ENCODE measurements at places on chromosomes 4 and X.

GRCh38 chrX:71627588-71628404, 9.5 kb upstream of the CXCR3 start:
- DNase-seq: no peak

GRCh38 chrX:54415534-54416350, 24.5 kb upstream of the TSR2 start:
- DNase-seq: no peak

DNA sequence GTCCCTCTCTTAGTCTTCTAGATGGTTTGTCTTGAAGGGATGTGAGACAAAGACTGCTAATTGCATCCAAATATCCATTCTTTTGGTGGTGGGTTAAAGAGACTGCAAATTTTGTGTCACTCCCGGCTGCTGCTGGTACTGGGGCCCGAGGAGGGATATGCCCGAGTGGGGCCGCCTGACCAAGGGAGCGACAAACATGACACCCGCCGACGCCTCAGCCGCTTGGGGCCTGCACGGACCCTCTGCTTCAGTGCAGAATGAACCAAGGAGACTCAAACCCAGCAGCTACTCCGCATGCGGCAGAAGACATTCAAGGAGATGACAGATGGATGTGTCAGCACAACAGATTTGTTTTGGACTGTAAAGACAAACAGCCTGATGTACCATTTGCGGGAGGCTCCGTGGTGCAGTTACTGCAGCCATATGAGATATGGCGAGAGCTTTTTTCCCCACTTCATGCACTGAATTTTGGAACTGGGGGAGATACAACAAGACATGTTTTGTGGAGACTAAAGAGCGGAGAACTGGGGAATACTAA, 13.6 kb upstream of the ARX start:
- DNase-seq: no peak

GRCh38 chr4:145936142-145936996, 2.3 kb downstream of the ZNF827 start:
- no peak for DNase-seq

DNA sequence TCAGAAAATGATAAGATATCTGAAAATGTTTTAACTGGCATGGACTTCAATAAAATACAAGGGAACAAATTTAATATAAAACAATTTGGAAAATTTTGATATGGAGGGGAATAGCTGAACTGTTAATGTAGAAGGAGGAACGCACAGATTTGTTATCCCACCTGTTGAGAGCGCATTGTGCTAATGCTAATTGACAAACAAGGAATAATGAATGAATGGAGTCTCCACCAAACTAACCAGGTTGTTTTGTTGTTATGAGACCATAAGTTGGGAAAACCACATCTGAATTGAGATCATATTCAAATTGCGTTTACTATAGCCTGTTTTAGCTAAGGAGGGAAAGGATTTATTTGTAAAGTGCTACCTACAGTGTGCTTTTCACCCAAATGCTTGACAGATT, 195.6 kb downstream of the ADGRL3 start:
- DNase-seq: no peak

DNA sequence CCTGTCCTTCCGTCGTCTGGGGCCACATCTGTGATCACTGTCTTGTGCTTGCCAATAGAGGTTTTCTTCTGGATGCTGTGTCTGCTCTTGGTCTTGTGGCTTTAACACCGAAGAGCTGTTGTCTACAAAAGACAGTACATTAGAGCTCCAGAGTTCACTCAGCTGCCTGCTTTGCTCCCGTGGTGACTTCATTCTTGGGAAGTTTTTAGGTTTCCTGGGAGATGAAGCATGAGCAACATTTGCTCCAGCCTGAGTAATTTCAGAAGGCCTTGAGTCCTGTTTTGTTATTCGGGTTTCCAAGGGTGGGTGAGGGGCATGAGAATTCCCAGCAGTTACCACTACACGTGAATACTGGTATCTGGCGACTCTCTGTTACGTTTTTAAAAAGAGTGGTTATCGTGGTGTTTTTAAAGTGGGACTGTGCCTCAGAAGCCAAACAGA, 189.2 kb downstream of the SHROOM3 start:
- no peak for DNase-seq

- DNase-seq: no peak
Observed at GRCh38 chr4:168884251-168885124, 125.6 kb downstream of the CBR4 start.

GRCh38 chr4:38884254-38884653, 16.6 kb downstream of the FAM114A1 start:
- DNase-seq: no peak

GRCh38 chrX:1860936-1861594, 246.2 kb downstream of the ASMT start:
- DNase-seq: no peak

DNA sequence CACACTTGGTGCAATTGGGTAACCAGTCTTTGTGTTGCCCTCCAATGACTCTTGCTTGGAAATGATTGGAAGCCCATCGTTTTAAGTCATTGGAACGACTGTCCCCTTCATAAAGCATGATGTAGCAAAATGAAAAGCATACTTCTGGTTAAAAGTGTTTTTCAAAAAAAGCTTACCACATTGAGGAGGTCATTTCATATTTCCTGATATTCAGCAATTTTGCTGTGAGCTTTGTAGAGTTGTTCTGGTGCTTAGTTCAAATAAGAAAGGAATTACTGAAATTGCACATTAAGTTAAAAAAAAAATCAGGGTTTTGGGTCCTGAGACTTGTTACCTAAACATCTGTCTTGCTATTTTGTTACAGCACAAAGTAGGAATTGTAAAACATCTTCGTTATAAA, 51.8 kb downstream of the TBL1X start:
- no peak for DNase-seq

DNA sequence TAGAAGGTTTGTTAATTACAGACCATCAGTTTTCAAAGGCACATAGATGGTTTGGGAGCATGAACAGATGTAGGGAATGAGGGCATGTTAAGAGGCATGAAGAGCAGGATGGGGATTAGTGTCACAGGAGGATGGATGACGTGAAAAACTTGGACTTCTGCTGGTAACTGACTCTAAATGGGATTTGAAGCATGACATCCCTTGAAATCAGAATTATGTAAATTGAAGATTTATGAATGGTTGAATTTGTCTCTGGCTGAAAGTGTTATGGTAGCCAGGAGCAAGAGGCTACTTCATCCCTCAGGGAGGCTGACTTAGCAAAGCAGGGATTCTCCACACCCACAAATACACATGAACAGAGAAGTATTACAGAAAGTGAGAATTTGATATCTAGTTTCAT, 454.6 kb downstream of the MAGEB5 start:
- no peak for DNase-seq

DNA sequence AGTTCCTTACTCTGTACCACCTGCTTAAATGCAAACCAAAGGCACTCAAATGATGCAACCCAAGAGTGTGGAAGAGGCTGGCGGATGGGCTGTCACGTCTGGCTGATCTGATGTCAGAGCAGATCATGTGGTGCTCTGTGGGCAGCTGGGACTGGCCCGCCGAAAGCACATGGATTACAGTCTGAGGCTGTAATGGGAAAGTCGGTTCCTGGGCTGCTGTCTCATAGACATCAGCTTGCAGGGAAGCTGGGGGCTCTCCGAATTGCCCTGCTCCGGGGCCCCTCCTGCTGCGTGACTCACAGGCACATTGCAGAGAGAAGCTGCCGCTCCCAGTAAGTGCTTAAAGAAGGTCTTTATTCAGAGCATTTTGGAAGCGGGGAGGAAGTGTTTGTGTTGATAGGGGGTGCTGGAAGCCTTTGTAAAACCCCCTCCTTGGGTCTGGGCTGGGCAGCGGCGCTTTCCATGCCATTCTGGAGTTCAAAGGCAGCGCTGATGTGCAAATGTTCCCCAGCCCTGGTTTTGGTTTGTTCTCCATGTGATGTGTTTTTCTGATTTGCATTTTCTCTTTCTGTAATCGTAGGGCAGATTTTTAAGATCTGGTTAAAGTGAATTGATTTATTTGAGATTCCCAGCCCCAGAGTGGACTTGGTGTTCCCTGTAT, 181.1 kb downstream of the LARP7 start:
- DNase-seq: no peak

DNA sequence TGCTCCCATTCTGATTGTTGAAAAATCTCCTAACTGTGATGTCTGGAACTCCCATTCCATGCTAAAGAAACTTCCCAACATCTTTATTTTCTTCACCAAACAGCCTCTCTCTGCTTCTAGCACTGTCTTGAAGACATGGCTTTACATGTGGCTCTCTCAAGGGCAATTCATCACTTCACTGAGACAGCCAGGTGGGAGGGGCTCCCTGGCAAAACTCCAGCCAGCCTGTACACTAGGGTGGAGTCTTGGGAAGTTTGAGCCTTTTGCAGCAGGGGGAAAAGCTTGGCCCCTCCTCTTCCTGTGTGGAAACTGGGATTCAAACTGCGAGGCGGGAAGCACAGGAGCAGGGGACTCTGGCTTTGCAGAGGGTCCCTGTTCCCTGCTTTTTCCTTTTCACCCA, 130.5 kb upstream of the TTC29 start:
- DNase-seq: no peak

- DNase-seq: no peak
Observed at GRCh38 chr4:118682928-118683327, 2.3 kb upstream of the METTL14 start.

DNA sequence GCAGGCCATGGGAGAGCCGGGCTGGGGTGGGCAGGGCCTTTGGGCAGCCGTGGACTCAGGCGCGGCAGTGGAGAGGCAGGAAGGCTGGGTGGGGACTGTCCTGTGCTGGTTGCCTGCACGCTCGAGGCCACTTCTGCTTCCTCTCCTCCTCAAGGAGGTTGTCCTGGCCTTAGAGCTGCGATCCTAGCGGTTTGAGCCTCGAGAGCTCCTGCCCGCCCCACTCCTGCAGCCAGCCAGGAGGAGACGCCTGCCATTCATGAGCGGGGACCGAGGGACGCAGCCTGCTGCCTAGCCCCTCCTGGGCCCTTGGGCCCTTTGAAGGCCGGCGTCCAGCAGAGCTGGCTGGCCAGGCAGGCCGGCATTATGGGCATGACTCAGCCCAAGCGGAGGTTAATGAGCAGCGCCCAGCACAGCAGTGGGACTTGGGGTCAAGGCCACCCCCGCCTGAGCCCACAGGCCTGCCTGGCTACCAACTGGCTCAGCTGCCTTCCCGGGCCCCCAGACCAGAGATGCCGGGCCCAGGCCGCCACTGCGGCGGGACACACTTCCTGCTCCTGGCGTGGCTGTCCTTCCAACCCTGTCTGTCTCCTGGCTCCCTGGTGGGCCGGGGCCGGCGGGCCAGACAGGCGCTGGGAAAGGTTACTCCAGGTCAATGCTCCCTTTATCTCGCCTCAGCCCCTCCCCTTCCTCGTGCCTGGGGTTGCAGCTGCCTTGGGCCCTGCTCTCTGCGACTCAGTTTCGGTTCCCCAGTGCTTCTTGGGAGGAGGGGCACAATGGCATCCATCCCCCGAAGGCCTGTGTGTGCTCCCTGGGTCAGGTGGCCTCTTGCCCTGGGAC, 1.8 kb downstream of the ABCD1 start:
- no peak for DNase-seq

DNA sequence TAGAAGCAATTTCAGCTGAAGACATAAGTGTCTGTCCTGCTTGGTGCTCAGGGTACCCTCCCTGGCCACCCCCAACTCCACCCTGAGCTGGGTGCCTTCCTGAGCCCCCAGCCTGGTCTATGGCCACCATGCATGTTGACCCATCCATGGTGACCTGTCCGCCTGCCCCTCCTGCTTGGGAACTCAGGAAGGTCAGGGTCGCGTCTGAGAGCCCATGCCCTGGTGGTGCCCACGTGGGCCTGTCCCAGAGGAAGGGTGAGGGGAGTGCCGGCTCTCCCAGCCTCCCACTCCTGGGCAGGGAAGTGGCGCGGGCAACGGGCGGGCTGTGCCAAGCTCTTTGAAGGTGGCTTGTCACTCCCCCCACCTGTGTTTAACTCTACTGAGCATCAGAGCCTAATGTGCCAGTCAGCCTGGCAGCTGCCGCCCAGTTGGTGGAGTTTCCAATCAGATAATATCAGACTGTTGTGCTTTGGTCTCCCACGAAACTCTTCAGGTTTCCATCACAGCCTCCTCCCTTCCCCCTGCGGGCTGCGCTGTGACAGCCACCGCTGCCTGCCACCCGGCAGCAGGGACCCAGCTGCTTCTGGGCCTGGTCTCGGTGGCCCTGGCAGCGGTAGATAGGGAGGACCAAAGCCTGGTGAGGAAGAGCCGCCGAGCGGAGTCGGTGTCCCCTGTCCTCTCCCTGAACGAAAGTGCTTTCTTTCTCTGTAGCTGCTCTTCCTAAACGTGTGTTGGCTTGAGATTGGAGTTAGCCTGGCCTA, 4.8 kb downstream of the SH3BP2 start:
- no peak for DNase-seq

- DNase-seq: no peak
Observed at GRCh38 chr4:163395055-163395454, 51.4 kb downstream of the NPY5R start.

GRCh38 chr4:73451981-73452747, 16.1 kb downstream of the AFP start:
- DNase-seq: no peak

DNA sequence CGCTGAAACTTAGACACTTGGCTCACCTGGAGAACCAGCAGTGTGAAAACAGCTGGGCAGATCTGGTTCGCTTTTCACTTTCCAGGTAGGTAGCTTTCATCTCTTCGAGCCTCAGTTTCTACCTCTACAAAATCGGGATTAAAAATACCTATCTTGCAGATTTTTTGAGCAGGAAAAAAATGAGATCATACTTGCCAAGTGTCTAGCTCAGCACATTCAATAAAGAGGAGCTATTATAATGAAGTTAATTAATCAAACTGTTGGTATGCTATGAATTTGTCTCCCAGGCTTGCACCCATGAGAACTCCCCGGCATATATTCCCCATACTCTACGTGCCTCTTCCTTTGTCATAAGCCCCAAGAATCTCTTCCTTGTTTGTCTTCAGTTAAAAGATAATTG, 158.6 kb upstream of the LDB2 start:
- DNase-seq: no peak

DNA sequence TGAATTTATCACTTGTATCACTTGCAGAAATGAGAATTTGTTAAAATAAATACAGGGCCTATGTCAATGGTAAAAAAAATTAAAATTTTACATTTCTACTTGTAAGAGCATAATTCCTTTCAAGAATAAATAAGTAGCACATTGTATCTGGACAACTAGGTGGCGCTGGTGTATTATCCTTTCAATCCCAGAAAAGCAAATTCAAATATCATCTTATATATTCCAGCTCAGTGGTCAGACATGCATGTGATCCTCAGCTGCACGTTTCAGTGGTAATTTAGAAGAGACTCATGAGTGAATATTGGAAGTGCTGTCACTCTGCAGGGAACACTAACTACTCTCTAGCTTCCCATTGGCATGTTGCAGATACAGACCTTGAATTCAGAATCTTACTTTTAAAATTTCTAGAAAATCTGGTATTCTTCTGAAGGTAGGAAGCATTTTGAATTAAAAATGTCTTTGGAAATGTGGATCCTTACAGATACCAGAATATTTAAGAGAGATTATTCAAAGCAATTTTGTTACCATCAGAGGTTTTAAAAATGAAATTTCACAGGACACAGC, 1414.7 kb upstream of the TENM3 start:
- peak; percentile 63 for DNase-seq

- DNase-seq: no peak
Observed at GRCh38 chr4:121819216-121819965, 4.3 kb downstream of the CCNA2 start.

- no peak for DNase-seq
Observed at GRCh38 chr4:71198958-71199357, 139.9 kb upstream of the SLC4A4 start.

- no peak for DNase-seq
Observed at GRCh38 chrX:72120837-72121236, 10.9 kb downstream of the RTL5 start.
